ENCODE measurements at places on chromosomes 12 and 14. TPM values are rescaled to one million over a fixed set of nuclear protein-coding genes. Genes with fewer than 3 reads are reported as not detected.

GRCh38 chr12:71186571-71187288, 28.9 kb upstream of the TSPAN8 start:
- DNase-seq, result no peak

DNA sequence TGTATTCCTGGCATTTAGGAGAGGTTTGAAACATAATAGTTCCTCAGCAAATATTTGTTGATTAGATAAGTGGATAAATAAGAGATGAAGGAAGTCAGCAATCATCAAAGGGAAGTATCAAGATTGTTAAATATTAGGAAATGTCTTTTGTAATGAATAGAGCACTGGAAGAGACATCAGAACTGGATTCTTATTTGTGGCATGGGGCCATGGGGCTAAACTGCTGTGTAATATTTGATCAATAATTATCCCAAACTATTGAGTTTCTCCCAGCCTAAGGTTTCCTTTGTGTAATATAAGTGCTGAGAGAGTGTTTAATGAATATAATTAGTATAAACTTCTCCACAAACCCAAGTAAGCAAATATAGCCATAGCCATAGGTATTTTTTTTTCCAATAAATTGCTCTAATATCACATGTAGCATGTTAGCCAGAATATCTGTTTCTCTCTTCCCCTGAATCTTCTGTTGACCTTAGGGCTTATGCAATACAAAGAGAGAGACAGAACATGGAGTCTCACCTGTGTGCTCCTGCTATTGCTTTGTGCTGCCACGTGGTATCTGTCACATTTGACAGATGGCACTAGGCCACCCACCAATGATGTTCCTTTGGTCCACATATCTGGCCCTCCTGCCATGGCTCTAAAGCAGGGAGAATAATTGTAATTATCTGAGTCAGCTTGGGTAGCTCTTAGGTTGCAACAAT, 658.7 kb downstream of the SOX5 start:
- no peak for DNase-seq

DNA sequence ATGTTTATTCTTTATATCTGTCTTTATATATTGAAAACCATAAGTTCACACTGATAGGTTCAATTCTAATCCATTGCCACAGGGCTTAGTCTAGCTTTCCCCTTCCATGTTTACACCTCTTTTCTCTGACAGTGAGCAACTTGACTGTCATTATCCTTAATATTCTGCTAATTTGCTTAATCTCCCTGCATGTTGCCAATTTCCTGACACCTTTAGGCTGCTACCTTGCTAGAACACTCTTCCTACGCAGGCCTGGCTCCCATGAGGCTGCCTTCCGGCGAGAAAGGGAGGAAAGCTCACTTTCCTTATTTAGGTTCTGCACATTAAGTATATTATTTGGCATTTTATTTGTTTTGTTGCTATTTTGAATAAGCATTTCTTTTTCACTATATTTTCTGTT, 12.8 kb upstream of the FRS2 start:
- DNase-seq, result no peak

- no peak for DNase-seq
These were observed 5.9 kb upstream of the NFYB start for GRCh38 chr12:104143918-104144317.

- no peak for DNase-seq
These were observed 73.7 kb downstream of the CIT start for GRCh38 chr12:119803381-119803791.

Gene SP1
- total RNA-seq, result 24.5 TPM

Gene TPPP2
- total RNA-seq, result 4.6 TPM

DNA sequence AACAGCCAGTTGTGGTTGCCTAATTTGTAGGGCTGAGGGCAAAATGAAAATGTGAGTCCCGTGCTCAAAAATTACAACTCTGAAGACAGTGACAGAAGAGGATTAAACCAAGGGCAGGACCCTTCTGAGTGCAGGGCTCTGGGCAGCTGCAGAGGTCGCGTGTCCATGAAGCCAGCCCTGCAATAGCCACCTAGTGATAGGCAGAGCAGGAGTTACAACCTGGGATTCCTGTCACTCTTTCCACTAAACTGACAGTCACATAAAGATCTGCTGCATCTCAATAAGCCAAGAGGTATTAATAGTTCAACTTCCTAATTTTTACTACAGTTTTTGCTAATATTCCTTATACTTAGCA, 94.1 kb downstream of the SLC2A13 start:
- no peak for DNase-seq

- no peak for DNase-seq
These were observed 85.3 kb upstream of the FLRT2 start for GRCh38 chr14:85444635-85445034.

Gene ESR2
- total RNA-seq, result 0.08 TPM

Gene CIROP
- total RNA-seq, result not detected

Gene LIN7A
- 9.5 TPM for total RNA-seq

- no peak for DNase-seq
These were observed 37.3 kb upstream of the PLEKHG7 start for GRCh38 chr12:92665496-92665895.

Gene TAS2R50
- total RNA-seq, result 0.60 TPM
